Kidney capillary endothelial cell (primary cell): ENCODE measurements at places on chromosomes 11 and 22.

DNA sequence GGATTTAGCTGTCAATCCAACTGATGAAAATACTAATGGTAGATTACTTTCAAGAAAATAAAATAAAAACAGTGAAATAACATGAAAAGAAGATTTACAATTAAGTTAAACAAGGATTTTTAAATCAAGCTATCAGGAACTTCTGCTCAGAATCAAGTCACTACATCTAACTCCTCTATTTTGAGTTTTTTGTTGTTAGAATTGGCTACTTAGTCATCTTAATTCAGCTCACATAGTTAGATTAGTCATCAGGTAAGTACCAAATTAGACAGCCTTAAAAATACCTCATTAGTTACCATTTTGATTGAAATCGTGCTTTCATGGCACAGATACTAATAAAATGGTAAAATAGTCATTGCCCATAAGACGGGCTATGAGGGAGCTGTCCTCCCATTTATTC lies 35.8 kb downstream of the BTG4 start:
- no peak for DNase-seq

GRCh38 chr11:67441098-67441563 lies 2.1 kb downstream of the CORO1B start:
- no peak for DNase-seq

DNA sequence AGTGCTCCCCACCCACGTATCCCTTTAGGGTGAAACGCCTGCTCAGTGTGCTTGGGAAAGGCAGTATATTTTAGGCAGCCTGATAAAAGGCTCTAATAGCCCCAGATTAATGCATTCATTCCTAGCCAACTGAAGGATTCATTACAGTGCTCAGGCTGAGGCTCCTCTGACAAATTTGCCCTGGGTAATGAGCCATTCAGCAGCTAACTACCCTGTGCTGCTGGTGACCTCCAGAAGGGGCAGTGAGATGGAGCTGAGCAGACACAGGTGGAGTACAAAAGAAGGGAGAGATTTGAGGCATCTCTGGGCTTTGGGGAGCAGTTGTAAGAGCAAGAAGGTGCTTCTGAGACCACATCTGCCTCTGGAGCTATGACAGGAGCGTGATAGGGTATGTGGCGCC lies 817.0 kb downstream of the NTM start:
- DNase-seq, result no peak

DNA sequence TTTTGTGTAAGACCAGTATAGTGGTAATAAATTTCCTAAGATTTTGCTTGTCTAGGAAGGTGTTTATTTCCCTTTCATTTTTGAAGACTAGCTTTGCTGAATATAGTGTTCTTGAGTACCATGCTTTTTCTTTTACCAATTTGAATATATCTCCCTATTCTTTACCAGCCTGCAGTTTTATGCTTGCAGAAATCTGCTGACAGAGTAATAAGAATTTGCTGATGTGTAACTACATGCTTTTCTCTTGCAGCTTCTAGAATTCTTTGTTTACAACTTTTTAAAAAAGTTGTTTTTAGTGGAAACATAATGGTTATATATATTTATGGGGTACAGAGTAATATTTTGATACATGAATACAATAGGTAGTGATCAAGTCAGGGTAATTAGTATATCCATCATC lies 324.8 kb upstream of the FOLH1 start:
- DNase-seq, result no peak

DNA sequence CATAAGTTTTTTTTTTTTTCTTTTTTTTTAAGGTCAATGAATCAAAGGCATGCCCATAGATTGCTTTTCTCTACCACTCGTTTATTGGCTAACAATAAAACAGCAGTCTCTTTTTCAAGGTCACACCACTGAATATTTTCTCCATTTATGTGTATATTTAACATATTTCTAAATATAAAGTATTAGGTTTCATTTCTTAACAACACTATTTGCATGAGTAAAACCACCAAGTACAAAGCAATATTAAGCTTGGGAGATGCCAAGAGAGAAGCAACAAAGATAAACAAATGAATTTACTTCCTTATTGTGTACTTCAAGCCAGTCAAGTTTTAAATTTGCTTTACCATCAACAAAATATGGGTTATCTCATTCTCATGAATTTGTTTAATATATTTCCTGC lies 708.9 kb upstream of the CCDC179 start:
- DNase-seq, result no peak

- DNase-seq, result no peak
These were observed 71.4 kb upstream of the BMAL1 start for GRCh38 chr11:13206086-13206640.

- no peak for DNase-seq
These were observed 9.7 kb downstream of the MRGPRF start for GRCh38 chr11:69003301-69003865.

DNA sequence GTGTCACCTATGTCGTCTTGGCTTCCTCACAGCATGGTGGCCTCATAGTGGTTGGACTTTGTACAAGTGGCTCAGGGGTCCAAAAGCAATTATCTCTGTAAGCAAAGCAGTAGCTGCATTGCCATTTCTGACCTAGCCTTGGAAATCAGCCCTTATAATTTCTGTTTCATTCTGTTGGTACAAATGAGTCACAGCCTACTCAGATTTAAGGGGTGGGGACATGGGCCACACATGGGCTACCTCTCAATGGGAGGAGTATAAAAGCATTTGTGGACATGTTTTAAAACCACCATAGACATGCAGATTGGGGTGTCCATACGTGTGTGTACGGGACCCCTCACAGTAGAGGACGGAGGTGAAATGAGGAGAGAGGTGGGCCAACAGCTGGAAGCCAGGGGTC lies 41.6 kb downstream of the CHRDL2 start:
- DNase-seq, result no peak

DNA sequence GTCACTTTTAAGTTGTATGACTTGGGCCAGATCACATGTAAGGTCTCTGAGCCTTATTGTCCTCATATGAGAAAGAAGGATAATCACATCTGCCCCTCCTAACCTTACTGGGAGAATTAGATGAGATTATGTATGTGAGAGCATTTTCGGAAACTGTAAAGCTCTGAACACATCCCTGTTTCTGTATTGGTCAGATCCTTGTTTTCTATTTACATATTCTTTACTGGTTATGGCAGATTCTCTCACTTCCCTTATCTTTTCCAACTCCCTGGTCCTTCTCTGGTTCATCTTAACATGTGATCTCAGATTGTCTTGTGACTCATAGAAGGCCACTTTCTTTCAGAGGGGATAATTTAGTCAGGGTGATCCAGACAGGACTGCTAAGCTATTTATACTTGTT lies 41.8 kb downstream of the CCDC81 start:
- no peak for DNase-seq

DNA sequence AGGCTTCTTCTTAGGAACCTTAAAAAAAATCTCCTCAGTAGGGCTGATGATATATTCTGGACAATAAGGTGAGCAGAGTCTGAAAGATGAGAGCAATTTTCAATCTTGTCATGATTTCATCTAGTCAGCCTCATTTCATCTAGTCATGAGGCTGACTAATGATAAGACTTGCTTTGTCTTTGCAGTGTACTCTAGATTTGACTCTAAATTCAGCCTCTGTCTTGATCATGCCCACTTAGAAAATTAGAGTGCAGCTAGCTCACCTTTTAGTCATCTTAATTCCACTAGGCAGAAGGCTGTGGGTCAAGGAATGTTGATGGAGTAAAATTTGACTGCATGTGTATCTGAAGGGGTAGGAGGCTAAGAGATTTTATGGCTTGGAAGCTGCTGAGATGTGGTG lies 5.5 kb downstream of the EHF start:
- no peak for DNase-seq

DNA sequence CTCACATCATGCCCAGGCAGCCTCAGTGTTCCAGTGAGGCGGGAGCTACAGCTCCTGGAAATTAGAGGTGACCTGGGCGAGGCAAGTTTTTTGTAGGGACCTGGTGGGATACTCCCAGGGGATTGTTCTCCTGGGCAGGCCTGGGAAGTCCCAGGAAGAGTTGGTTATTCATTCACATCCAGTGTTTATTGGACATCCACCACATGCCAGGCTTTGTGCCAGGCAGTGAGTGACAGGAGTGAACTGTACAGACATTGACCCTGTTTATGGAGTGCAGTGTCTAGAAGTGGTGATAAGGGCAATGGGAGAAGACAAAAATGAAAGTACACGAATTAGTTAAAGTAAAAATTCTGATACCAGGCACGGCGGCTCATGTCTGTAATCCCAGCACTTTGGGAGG lies 29.4 kb downstream of the YWHAH start:
- no peak for DNase-seq

DNA sequence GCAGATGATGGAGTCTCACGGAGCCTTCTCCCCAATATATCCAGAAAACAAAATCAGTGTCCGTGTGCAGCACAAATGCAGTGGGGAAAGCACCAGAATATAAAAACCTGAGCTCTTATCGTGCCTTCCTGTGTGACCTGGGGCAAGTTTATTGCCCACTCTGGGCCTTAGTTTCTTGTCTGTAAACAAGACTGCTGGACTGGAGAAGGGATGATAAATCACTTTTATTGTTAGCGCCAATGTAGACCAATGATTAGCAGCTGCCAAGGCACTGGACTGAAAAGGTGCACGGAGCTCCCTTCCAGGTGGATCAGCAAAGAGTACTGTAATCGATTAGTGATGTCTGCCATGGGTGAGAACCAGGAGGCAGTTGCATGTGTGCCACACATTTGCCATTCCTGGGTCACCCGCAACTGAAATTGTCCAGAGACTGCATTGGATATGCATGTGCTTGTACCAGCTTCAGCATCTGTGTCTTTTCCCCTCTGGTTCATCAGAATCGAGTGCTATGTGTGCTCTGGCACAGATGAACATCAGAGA lies 89.2 kb downstream of the TSPAN18 start:
- DNase-seq, result no peak

- DNase-seq, result no peak
These were observed 96.3 kb upstream of the ALKBH3 start for GRCh38 chr11:43784301-43784700.

- no peak for DNase-seq
These were observed 5.2 kb upstream of the PRR33 start for GRCh38 chr11:1896923-1897322.

DNA sequence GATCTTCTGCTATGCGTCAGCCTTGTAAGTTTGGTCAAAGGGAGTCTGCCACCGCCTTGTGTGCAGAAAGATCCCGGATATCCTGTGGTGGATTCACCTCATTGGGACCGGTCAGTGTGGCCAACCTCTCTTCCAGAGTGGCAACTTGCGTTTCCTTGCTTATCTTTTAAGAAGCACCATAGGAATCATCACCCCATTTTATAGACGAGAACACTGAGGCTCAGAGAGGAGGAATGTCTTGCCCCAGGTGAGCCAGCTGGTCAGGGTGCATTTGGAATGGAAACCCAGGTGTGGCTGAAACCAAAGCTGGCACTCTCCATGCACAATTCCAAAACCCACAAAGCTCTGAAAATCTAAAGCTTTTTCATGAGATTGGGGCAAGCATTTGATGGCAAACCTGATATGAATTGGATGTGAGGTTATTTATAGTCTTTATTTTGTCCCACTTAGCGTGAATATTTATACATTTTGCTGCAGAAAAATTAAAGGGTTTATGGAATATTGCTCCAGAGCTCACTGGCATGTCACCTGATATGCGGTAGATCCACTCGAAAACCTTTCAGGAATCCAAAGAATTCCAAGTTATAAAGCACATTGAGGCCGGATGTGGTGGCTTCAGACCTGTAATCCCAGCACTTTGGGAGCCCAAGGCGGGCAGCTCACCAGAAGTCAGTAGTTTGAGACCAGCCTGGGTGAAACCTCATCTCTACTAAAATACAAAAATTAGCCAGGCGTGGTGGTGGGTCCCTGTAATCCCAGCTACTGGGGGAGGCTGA lies 12.1 kb upstream of the EIF3D start:
- no peak for DNase-seq

DNA sequence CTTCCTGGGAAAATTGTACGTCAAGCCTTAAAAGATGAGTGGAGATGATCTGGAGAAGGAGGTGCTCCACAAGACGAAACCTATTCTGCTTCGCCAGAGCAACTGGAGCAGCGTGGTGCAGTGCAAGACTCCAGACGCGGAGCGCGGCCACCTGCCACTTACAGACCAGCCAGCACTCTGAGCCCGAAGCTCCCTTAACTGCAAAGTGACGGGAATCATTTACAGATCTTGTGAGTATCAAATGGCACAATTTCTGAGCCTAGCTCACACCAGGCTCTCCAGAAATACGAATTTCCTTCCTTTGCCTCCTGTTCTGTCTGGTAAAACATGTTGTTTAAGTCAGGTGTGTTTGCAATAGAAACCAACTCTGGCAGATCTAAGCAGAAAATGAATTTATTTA lies 369.3 kb downstream of the CADM1 start:
- no peak for DNase-seq

DNA sequence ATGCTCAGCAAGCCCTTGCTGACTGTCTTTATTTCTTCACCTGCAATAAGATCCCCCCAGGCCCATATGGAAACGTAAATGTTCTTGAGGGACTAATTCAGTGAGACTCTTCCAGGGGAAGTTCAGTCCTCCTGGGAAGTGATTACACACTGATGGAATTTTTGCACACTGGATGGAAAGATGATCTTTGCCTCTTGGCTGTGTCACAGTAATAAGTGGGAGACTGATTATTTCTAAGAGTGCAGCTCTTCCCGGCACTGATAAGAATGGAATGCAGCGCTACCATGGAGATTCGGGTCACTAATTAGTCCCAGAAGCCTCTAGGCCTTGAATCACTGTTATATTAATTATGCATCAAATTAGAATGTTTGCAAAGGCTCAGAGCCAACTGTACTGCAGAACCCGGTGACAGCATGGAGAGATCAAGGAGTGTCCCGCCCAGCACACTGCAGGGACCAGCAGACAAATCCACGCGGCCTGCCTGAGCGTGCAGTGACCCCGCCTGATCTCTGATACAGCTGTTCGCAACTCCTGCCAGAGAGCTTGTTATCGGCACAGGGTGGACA lies 178.3 kb downstream of the SNX19 start:
- no peak for DNase-seq

GRCh38 chr11:27313157-27313821 lies 49.7 kb downstream of the CCDC34 start:
- no peak for DNase-seq

DNA sequence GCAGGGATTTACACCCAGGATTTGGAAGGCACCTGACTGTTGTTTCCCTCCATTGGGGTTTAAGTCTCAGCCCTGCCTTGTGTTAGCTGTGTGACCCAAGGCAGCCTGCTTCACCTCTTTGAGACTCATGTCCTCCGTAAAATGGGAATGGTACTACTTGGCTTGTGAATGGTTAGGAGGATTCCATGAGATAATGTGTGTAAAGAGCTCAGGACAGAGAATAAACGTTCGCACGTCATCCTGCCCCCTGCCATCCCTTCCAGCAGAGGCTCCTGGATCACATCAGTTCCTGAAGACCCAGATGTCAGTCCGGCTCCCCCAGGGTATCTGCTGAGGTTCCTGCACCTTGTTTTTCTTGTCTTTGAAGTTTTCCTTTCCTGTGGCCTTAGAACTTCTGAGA lies 16.8 kb upstream of the ACCSL start:
- DNase-seq, result no peak
